ENCODE measurements at places on chromosomes 6 and 20. TPM values are rescaled to one million over a fixed set of nuclear protein-coding genes. Genes with fewer than 3 reads are reported as not detected.

GRCh38 chr6:116400328-116400727 is 29.6 kb downstream of the DSE start:
- DNase-seq = no peak

DNA sequence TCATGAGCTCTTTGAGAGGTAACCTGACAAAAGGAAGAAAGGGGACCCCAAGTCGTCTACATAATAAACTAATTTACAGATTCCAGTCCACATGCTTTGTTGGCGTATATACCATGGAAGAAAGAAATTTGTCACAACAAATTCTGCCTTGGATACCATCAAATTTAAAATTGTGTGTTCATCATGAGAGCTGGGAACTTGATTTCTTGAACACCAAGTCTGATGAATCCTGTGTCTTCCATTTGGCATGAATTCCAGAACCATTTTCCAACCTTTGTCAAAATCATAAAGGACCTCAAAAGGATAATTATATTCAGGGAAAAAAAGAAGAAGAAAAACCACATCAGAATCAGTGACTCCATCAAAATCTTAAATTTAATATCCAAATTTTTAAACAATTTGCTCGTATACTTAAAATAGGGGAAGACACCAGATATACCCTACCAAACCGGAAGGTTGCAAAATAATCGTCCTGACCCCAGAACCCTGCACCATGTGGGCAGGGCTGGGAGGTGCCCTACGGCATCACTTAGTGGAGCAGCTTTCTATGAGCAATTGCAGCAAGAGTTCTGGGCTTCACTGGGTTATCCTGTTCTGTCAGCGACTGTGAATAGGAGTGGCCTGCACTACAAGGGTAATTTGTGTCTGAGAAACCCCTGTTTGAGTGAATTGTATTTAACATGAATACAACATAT is 74.1 kb upstream of the INSM1 start:
- DNase-seq = no peak

GRCh38 chr6:169884158-169884557 is 132.7 kb downstream of the ERMARD start:
- DNase-seq = no peak

DNA sequence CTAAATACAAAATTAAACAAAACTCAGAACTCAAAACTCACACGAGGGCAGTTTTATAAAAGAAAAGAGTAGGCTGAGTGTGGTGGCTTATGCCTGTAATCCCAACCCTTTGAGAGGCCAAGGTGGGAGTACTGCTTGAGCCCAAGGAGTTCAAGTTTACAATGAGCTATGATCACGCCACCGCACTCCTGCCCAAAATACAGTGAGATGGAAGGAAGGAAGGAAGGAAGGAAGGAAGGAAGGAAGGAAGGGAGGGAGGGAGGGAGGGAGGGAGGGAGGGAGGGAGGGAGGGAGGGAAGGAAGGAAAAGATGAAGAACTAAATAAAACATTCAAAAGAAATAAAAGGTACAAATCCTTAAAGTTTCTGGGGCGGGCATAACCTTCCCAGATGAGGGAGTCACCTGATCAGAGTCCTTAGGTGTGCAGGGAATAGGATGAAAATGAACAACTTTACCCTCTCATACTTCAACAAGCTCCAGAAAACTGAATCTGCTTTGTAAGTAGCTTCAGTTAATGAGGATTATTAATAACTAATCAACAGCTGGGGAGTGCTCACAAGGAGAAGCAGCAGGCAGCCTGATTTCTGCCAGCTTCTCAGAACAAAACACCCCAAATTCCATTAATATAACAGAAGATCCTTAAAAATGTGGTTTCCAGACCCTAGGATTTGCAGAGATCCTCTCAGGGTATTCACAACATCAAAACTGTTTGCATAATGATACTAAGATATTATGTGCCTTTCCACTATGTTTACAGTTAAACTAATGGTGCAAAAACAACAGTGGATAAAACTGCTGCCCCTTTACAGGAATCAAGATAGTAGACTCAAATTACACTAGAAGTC is 21.8 kb downstream of the LMBRD1 start:
- no peak for DNase-seq

- DNase-seq = no peak
Measured at GRCh38 chr6:42819803-42820511, 38.1 kb downstream of the BICRAL start.

- no peak for DNase-seq
Measured at GRCh38 chr6:103893141-103893581, 966.6 kb downstream of the HACE1 start.

DNA sequence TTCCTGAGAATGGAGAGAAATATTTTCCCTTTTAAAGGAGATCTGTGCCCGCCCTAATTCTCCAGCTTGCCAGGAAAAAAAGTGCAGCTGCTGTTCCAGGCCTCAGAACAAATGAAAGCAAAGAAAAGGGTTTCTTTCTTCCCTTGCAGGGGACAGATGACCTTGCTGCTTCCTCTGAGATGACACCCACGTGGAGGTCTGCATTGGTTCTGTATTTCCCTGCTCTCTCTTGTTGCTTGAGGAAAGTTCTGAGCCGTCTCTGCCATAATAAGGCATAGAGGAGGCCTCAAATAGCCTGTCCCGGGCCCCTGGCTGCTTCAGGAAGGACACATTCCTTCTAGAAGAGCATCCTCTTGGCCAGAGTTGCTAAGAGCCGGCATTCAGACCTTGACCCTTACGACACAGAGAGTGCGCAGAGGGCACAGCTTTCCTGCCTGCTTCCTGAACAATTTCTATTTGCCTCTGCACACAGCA is 501.8 kb upstream of the SULF2 start:
- DNase-seq = no peak

NOL4L gene
- 58.0 TPM for total RNA-seq

GRCh38 chr6:34813028-34813713 is 21.3 kb downstream of the BLTP3A start:
- DNase-seq = no peak

DNA sequence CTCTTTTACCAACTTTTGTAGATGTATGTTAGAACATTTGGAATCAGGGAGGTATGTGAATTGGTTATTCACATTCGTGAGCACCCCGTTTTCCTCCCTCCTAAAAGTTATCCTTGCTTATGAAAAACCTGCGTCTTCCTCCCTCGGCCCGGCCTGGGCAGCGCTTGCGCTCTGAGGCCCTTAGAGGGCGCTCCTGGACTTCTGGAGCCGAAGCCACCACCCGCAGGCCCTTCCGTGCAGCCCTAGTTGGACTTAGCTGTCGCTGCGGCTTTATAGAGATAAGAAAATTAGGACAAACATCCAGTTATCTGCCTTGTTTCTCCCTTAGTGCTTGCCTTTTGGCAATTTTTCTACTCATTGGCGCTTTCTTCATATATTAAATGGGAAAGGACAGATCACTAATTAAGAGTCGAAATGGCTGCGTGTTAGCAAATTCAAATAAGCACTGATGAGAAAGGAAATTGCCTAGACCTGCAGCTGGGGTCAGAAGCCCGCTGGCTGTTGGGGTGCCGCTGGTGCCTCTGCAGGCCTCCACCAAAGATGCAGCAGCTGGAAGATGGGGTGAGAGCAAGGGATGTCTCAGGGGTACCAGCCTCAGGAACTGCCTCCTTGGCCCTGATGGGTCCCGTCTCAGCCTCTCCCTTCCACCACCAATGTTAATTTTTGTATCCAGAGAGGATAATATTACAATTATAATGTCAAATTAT is 5.2 kb downstream of the FNDC1 start:
- DNase-seq = peak; percentile 60

- DNase-seq = peak; percentile 88
Measured at GRCh38 chr6:43454696-43455530, 435 bp downstream of the DLK2 start.

CUL9 gene
- total RNA-seq = 36.9 TPM

DNA sequence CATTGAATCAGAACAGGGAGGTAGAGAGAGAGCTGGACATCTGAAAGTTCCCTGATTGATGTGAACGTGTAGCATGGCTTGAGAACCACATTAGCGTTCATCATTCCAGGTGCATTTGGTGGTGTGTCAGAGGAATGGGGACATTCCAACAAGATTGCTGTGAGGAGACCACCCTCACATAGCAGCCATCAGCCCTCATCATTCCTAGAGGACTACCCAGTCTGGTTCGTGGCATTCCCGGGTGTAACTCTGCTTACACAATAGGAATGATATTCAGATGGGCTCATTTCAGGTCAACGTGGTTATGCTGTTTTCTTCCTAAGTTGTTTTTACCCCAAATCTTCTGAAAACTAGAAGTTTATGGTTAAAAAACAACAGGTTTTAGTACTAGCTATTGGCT is 62.2 kb upstream of the KLHL31 start:
- no peak for DNase-seq

ZNF831 gene
- total RNA-seq = 0.27 TPM

DNA sequence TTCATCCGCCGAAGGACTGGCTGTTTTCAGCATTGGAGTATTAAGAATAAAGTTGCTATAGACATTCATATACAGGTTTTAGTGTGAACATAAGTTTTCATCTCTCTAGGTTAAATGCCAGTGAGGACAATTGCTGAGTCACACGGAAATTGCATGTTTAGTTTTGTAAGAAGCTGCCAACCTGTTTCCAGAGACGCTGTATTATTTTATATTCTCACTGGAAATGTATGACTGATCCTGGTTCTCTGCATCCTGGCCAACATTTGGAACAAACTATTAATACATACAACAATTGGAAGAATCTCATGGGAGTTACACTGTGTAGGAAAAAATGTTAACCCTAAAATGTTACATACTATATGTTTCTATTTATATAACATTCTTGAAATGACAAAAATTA is 16.7 kb upstream of the TGM6 start:
- DNase-seq = no peak

GRCh38 chr6:110173506-110174132 is 5.9 kb downstream of the WASF1 start:
- no peak for DNase-seq

DNA sequence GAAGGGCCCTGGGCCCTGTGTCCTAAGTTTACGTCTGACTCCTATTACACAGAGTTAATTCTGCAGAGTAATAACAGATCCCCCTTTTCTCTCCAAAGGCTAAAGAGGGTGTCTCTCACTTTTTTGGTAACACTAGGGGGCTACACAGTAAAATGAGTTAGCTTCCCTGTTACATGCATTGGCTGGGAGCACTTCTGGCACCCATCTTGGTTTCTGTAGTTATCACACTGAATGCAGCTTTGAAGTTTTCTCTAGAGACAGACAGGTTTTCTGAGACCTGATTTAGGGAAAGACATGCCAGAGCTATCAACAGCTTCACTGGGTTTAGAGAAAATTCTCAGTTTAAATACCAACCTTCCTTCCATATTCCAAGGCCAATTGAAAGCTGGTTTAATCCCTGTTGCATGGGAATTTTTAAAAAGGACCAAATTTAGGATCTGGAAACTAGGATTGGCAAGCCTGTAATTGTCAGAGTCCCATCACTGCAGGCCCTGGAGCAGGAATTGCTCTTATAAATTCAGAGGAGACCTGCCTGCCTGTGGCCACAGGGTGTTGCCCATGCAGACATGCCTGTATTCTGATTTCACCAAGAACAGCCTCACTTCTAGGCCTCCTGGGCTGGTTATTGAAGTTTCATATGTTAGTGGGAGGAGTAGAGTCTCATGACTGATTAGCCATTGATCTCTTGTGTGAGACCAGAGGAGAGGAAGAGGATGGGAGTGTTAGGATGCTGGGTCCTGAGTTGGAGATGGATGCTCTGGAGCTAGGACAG is 29.4 kb downstream of the RNF8 start:
- DNase-seq = no peak

DNA sequence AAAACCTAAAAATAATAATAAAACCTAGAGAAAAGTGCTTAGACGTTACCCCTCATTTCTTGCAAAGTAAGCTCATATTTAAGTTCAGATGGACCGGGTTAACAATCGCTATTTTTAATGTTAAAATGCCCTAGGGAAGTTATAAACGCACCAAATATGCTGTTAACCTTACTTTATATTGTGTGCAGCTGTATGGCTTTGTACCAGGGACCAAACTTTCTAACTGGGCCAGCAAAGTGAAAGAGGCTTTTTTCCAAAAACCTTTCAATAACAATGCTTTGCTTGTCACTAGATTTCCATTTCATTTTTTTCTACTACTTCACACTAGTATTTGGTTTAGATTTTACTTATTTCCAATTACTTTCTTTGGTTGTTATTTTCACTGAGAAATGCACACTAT is 248.5 kb downstream of the FOXC1 start:
- DNase-seq = no peak

- no peak for DNase-seq
Measured at GRCh38 chr20:63517376-63518309, 2.9 kb upstream of the PPDPF start.

DNA sequence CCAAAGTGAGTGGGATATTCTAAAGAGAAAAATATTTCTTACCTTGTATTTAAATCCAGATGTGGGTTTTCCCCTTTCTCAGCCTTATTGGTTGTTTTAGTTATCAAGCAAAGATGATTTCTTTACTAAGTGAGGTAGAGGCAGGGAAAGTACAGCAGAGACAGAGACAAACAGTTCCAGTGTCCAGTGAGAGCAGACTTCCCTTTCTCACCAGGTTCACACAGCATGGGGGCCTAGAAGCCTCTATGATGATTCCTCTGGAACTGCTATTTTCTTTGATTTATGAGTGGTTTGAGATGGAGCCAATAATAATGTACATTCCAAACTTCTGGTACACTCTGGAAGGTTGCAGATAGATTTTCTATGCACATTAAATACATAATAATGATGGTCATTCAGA is 234.0 kb upstream of the MARCKS start:
- DNase-seq = no peak

DNA sequence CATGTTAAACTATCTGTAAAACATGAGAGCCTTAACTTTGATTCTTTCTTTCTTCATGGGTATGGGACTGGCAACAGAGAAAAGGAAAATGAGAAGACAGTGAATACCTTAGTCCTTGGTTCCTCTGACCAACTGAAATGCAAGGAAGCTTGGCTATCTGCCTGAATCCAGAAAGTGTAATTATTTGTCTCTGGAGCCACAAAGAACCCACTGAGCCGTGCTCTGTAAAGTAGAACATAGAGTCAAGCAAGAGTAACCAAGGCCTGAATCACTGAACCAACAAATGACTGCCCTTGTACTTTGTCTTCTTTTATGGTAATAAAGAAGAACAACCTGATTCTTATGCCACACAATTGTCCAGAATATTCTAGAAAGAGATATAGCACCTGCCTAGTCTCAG is 27.6 kb downstream of the PKHD1 start:
- DNase-seq = no peak

DNA sequence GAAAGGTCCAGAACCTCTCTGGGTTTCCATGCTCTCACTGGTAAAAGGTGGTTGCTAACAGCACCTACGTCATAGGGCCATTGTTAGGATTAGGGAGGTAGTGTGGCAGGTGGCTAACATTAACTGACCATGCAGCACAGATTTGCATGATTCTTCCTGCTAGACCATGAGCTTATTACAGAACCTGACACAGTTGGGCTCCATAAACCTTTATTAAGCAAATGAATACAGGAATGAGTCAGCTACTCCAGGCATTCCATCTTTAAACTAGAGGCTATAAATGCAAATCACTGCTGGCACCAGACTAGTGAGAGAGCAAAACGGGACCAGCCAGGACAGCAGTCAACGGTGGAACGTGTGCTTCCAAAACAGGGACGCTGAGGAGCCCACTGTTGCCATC is 440.1 kb downstream of the PTPRT start:
- no peak for DNase-seq

DNA sequence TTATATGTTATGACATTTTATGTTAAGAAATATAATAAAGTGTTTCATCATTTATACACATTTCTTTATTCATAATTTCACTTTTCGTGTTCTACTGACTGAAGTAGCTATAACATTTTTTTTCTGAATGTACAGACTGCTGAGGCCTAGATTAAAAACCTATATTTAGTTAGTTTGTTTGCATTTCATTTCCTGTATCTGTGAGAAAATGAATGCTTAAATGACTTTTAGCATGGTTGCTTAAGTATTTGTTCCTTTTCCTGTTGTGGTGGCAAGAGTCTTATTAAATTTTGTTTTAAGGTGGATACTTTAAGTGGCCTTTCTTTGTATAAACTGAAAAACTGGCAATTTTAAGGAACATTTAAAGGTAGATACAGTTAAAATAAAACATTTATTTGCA is 779.7 kb upstream of the MAN1A1 start:
- DNase-seq = no peak

Measured in colonic mucosa (tissue), 4 donors.